ENCODE measurements at places on chromosomes 5 and 9. TPM values are rescaled to one million over a fixed set of nuclear protein-coding genes. Genes with fewer than 3 reads are reported as not detected.

SLIT3 gene
- total RNA-seq = 0.97 TPM

SPINK13 gene
- total RNA-seq = not detected

ACTBL2 gene
- total RNA-seq = not detected

SNX24 gene
- total RNA-seq = 16.6 TPM

IFNA13 gene
- not detected for total RNA-seq

ZNF366 gene
- total RNA-seq = not detected

SHC3 gene
- total RNA-seq = 13.2 TPM

ACTL7B gene
- not detected for total RNA-seq

ZDHHC21 gene
- total RNA-seq = 3.7 TPM

HMCN2 gene
- 5.2 TPM for total RNA-seq

PPP1R26 gene
- 58.8 TPM for total RNA-seq

C9 gene
- total RNA-seq = not detected

ZNF879 gene
- total RNA-seq = 2.5 TPM

CD274 gene
- total RNA-seq = 0.26 TPM

SLC34A3 gene
- 0.03 TPM for total RNA-seq

SIT1 gene
- total RNA-seq = 0.69 TPM

PITX1 gene
- not detected for total RNA-seq
